ENCODE measurements at places on chromosomes 3 and 15.

DNA sequence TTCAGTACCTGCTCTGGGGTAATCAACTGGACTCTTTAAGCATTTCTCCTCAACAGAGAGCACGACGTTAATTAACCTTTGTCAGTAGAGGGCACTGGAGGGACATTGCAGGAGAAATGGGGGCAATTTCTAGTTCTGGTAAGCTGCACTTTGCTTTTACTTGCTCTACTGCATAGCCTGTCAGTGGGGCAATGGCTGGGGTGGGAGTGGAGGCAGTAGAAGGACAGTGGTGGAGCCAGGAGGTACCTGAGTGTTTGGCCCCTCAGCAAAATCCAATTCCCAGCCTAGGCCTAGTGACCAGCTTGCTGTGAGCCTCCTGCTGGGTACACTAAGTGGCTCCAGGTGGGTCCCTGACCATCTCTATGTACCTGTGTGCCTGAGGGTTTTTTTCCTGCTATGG, 18.3 kb upstream of the MED12L start:
- DNase-seq, result no peak

DNA sequence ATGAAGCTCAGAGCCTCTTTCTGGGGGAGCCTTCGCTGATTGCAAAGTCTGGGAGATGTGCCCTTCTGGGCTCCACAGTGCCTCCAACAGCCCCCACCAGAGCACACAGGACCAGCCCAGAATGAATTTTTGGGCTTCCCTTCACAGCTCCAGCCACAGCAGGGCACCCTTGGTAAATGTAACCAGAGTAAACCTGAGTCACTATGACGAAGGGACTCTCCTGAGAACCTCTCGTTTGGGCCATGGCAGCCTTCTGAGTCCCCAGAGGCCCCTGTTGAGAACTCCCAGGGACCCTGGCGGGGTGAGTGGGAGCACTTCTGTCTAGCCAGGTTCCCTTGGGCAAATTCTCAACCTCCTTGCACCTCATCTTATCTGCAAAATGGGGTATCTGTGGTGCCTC, 20.8 kb downstream of the FAM3D start:
- DNase-seq, result no peak

DNA sequence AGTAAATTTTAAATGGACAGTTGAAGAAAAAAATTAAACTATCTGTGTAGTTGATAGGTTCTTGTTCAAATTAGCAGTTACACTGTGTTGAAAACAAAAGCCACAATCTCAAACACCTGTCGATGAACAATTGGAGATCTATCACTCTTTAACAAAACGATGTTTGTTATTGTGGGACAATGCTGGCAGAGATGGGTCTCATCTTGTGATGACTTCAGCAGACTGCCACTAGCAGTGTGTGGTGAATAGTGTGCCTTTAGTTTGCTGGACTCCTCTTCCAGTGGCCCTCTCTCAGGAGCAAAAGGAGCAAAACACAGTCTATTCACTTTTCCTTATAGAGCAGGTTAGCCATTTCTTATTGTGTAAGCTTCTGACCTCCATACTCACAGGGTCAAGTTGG, 14.7 kb upstream of the TRIM59 start:
- DNase-seq, result no peak

- DNase-seq, result peak; percentile 69
These were observed 53.0 kb upstream of the DAZL start for GRCh38 chr3:16658004-16658924.

GRCh38 chr15:44545913-44546802, 9.2 kb downstream of the EIF3J start:
- no peak for DNase-seq

DNA sequence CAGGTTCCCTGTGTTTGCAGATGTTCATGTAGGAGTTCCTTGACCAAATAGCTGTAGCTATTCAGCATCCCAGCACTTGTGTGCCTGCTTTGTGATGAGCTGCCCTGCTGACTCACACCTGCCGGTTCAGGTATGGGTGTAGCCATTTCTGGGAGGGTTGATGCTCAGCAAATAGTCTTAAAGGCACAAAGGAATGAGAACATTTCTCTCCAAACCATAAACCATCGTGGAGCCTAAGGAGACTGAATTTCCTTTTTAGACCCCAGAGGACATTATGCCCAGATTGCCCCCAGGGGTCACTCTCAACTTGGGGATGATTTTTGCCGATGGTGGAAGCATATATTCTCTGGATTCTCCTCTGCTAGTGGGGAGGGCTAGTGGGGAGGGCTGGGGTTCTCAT, 80.6 kb downstream of the ADAMTSL3 start:
- peak; percentile 20 for DNase-seq

DNA sequence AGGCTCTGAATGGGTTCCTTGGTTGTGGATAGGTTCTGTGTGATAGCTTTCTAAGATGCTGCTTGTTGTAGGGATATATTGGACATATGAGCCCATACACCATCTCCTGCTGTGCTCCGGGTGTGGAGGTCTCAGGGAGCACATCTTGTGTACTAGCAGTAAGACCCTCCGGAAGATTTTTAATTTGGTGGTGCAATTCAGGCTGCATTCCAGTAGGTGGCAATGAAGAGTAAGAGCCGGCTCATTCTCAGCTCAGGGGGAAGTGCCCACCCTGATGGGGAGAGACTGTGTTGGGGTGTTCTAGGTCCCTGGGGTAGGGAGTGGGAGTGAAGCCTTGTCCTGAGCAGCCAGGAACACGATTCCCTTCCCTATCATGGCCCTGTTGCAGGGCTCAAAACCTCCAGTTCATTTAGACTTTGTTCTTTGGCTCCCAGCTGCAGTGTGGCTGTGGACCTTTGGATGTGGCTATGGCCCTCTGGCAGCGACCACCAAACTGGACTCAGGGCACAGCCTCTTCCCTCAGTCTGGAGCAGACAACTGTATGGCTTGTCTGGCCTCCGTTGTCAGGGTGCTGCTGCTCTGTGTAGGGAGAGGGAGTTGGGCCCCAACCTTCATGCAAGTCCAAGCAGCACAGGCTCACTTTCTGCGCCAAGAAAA, 104.7 kb downstream of the UNC13C start:
- DNase-seq, result no peak

DNA sequence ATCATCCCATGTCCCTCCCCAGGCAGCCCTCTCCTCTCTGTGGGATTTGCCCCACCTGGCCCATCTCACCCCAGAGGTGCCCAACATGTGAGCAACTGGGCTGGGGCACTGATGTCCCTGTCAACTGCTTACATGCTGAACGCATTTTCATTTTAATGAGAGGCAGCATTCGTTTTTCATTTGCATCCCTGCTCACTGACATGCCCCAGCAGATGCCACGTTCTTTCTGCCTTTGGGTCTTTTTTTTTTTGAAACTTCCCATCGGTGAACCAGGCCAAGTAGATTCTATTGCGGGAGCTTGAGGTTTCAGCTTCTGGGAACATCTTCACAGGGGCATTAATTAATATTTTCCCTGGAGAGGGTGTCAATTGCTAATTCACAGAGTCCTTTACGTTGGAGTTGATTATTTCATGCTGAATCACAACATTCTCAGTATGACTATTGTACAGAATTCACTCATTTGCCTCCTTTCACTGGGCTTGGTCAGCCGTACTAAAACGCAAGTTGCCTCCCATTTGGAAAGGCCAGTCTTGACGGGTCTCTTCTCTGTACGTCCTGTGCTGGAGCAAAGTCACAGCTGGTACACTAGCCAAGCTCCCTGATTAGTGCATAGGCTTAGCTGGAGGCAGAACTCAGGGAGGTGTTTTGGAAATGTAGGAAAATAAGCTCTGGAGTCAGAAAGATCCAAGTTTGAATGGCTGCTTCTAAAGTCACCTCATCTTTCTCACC, 69.8 kb downstream of the CHRNA7 start:
- DNase-seq, result no peak

DNA sequence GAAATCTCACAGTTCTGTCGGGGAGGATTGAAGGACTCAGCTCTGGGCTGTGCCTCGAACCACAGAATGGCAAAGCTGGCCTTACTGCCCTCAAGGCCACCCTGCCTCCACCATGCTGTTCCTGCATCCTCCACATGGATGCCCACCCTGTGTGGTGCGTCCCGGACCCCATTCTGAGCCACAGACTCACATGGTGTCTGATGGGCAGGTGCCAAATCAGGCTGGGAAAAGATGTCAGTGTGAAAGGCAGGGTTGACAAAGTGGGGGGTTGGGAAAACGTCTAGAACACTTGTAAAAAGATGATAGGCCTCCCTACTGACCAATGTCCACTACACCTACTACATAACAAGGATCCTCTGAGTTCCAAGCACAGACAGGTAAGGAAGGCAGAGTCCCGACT, 49.4 kb downstream of the TM2D3 start:
- DNase-seq, result no peak

- no peak for DNase-seq
These were observed 174.1 kb upstream of the DPH6 start for GRCh38 chr15:35720019-35720418.

- no peak for DNase-seq
These were observed 75.0 kb downstream of the SMAD6 start for GRCh38 chr15:66777054-66777453.

DNA sequence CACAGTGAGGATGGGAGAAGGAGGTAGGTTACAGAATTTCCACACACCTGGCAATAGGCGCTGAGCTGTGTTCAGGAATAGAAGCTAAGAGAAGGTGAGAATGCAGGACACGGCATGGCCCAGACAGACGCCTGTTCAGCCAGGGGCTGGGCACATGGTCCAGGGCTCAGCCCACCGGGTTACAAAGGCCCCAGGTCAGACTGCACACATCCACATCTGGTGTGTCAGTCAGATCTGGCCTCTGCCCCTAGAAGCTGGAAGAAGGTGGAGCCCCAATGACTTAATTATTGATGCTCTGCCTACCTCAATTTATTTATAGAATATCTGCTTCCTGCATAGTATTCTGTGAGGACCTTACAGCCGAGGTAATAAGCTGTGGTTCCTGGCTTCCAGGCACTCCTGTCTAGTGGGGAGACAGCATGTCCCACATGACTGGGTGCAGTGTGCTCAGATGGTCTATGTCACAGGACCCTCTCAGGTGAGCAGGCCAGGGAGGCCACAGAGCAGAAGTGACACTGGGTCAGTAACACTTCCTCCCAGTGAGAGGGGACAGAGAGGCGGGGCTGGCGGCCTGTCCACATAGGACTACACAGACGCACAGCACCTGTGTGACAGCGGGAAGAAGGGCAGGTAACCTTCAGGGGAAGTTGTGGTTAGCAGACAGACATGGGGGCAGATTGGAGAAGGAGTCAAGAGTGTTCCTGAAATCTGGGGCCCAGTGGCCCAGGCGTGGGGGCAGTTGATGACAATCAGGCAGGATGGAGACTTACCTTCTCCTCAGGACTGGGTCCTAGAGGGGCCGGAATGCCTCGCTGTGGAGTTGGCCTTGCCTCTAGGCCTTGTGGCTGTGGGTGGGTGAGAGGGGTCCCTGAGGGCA, 38.6 kb upstream of the PLXNA1 start:
- no peak for DNase-seq

- DNase-seq, result no peak
These were observed 83.3 kb downstream of the FGF7 start for GRCh38 chr15:49506341-49506740.
